Astrocyte (in vitro differentiated cells and primary cell): ENCODE measurements at places on chromosomes 4 and X. TPM values are rescaled to one million over a fixed set of nuclear protein-coding genes. Genes with fewer than 3 reads are reported as not detected.
A peak's percentile ranks its signal among the peaks of the same experiment; 100 is the strongest.

DNA sequence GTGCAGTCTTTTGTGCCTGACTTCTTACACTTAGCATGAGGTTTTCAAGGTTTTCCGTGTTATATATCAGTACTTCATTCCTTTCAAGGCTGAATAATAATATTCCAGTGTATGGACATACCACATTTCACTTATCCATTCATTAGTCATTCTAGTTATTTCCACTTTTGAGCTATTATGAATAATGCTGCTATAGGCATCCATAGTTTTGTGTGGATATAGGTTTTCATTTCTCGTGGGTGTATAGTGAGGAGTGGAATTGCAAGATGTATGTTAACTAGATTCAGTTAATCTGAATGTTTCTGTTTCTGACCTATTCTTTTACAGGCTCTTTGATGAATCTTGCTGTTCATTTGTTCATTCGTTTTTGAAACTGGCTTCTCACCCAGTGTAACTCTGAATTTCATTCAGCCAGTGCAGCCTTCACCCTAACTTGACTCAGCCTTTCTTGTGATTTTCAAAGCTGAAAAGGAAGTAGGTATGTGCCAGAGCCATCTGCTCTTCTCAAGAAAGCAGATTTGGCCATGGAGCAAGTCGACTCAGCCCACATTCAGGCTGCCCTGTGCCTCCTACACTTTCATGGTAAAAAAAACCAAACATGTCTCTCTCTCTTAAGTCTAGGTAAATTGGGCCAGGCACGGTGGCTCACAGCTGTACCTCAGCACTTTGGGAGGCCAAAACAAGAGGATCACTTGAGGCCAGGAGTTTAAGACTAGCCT is 56.3 kb upstream of the NOCT start:
- peak; percentile 14 for DNase-seq

DNA sequence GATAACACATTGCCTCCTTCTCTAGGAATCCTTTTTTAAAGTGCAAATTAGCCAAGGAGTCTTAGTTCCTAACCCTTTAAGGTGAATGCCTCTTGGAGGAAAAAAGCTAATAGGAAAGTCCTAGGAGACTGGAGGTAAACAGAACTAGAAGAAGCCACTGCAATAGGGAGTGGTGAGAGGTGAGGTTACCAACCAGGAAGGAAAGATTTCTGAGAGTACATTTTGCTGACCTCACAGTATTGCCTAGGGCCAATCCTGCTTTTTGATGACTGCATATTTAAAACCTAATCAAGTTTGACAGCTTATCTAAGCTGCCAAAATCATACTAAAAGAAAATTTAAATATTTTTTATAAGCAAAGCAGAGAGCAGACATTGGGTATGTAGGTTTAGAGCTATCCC is 7.3 kb upstream of the CUL4B start:
- no peak for DNase-seq

DNA sequence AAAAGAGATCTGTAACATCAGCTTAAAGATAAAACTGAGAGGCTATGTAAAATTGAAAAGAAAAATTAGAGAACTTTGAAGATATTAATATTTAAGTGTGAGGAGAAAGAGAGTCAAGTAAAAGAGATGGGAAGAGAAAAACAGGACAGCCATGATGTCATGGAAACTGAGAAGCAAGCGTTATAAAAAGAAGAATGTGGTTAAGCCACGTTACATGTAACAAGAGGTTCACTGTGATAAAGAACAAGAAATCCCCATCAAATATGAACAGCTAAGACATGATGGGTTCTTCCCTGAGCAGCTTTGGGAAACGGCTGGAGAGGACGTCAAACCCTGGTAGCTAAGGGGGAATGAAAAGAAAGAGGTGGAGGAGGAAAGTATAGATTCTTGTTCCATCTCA is 1269.3 kb upstream of the TENM3 start:
- DNase-seq = no peak

GRCh38 chrX:104961926-104962325 is 258.6 kb downstream of the TEX13A start:
- no peak for DNase-seq

GRCh38 chr4:33785843-33786242 is 2458.5 kb downstream of the ARAP2 start:
- no peak for DNase-seq

GRCh38 chr4:579543-580175 is 3.6 kb upstream of the TMEM271 start:
- DNase-seq = no peak

DNA sequence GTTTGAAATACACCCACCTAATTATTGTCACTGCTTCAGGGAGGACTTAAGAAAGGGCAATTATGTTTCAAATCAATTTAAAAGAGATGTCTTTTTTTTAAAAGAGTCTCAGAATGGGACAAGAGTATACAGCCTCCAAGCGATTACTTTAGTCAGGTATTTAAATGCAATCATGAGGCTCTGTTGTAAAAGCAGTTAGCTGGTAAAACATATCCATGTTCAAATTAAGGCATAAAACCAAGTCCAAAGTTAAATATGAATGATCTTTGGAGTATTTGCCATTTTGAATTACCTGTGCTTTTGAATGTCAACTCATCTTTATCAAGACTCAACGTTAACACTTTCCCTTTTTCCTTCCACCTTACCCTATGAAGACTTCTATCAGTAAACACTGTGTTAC is 13.7 kb downstream of the RPS6KA6 start:
- DNase-seq = no peak

DNA sequence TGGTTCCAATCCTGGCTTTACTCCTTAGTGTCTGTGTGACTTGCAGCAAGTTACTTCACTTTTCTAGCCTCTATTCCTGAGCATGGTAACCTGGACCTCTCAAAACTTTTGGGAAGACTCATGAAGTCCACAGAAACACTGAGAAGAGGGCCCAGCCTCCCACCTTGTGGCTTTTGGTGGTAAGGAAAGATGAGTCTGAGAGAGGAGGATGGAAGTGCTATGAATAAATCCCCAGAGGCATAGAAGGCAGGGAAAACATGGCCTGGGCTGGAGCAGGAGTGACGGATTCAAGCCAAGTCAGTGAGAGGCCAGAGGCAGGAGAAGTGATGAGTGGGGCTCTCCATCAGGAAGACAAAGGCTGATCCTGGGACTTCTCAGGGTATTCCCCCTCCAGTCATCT is 10.9 kb upstream of the MAGEA4 start:
- DNase-seq = no peak

GRCh38 chrX:34903316-34903715 is 39.3 kb upstream of the FAM47B start:
- peak; percentile 2 for DNase-seq

DNA sequence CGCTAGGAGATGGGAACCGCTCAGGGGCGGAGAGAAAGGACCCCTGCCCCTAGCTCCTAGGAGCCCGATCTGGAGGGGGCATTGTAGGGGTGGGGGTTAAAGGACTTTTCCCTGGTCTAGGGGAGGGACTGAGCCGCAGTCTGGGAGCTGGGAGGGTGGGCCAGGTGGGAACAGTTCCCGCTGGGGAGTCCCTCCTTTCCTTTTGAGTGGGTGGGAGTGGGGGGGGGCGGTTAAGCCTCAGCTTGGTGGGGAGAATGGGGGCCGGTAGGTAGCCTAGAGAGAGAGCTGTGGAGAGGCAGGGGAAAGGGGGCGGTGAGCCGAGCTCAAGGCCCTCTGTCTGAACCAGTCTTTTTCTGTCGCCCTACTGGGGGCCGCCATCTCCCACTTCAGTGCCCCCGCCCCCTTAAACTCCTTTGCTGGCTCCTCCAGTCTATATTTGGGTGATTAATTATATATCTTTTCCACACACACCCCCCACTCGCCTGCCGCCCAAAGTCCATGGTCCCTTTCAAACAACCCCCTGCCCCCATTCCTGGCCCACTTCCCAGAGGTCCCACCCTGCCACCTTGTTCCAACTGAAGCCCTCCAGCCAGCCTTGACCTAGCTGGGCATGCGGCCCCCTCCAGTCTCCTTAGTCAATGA is 822 bp downstream of the ZNF275 start:
- DNase-seq = no peak

DNA sequence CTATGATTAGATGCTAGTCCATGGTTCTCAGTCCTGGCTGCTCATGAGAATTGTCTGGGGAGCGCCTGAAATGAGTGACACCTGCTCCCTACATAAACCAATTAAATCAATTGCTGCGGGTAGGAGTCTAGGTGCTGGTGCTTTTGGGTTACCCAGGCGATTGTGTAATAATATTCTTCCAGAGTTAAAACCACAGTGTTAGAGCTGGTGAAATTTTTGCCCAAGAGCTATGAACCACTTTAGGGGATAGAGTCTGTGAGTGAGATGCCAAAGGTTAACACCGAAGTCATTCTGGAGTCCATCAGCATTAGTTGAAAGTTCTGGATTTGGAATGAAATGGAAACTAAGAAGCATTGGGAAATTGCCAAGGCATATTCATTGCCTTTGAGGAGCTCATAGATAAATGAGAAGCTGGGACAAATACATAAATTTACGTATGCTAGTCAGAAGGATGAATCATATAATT is 15.3 kb downstream of the PDK3 start:
- DNase-seq = no peak

GRCh38 chr4:6960154-6960553 is 50.5 kb downstream of the TBC1D14 start:
- no peak for DNase-seq

DNA sequence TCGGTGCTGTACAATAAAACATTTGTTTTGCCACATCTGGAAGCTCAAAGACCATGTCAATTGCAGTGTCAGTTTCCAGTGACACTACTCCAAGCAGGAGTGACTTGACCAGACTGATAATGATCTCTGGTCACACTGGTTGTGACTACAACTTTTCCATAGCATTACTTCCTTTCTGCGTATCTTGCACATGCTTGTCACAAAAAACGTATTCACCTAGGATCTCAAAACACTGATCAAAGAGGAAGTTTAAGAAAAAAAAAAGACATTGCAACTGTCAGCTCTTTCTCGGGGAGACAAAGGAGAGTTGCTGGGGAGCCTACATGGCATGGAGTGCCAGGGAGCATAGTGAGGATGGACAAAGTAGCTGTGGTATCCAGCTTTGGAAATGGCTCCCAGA is 60.6 kb downstream of the OPHN1 start:
- DNase-seq = no peak

DNA sequence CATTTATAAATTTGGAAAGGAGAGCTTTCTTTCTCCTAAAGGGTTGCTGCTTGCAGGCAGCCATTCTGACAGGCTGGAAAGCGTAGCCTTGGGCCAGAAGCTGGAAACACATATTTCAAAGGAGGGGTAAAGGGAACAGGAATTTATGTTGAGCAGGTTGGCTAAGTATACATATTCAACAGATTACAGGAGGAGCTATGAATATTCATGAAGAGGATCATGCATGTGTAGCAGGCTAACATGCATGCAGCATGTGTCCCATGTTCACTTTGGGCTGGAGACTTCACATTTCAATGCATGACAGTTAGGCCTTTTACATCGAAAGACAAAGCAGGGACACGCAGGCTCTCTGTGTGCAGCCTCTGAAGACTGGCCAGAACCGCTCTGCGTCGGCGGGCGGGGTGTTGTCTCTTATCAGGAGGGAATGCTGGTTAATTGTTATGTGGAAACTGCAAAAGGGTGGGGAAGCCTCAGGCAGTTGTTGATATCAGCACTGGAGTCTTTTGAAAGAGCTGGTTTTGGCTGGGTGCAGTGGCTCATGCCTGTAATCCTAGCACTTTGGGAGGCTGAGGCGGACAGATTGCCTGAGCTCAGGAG is 31.5 kb downstream of the CASP3 start:
- DNase-seq = no peak

DNA sequence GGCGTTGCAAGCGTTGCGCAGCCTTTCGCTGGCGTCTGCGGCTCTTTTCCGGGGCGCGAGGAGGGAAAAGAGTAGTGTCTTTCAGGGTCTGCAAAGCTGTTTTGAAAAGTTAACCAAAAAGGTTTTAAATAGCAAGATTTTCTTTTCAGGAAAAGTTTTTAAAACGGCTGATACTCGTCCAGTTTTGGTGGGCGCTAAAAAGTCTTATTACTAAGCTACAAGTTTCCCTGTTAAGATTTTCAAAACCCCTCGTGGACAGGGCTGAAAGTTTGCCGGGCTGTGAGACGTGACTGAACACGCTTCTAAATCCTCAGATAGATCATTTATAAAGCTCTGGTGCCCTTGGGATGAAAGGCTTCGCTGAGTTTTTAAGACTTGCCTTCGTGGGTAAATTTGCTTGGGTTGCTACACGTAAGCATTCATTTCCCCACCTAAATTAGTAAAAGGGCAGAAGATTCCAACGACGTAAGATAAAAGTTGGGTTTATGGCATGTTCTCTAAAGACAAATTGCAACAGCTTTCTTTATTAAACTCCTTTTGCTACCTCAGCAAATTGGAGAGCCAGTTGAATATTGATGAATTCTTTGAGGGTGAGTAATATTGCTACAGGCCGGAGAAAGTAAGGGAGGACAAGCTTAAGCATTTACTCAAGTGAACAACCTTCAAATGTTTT is 91.5 kb downstream of the HPRT1 start:
- DNase-seq = peak; percentile 60

DNA sequence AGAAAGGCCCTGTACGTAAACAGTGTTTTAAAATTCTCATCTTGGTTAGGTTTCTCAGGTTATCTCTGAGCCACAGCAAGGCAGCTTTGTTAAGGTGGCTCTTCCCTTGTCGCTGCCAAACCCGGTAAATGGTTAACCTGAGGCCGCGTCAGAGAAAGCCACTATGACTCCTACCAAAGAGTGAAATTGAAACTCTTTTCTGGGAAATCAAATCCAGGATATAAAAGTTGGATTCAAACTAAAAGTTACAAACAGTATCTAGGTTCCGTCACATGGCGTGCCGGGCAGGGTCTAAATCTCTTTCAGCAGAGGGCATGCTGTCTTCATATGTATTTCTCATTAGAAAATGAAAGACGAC is 433 bp downstream of the MMAA start:
- DNase-seq = peak; percentile 47

- no peak for DNase-seq
Observed at GRCh38 chr4:94346541-94346940, 3.9 kb upstream of the HPGDS start.

DNA sequence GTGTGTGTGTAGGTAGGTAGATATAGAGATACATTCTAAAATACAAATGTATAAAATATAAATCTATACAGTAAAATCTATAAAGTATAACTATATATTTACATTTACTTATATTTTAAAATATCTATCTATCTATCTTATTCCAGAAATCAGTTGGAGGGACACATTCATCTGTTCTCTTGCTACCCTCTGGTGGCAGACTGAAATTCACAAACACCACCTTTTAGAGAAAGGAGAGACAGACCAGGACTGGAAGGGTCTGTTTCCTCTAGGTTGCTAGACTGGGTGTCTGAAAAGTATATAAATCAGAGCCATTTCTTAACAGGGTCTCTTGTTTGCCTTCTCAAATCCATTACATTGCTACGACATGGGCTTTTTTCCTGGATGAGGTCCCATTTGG is 343.0 kb downstream of the OPHN1 start:
- DNase-seq = no peak

GRCh38 chr4:145154573-145154972 is 25.8 kb downstream of the OTUD4 start:
- peak; percentile 8 for DNase-seq

- DNase-seq = peak; percentile 86
Observed at GRCh38 chr4:113052379-113052951, 3.0 kb downstream of the ANK2 start.

GRCh38 chr4:184649971-184650855 is 675 bp downstream of the PRIMPOL start:
- DNase-seq = peak; percentile 42

- no peak for DNase-seq
Observed at GRCh38 chr4:84866295-84866694, 100.2 kb downstream of the WDFY3 start.

The GAB3 gene
- total RNA-seq = 1.7 TPM in 2 replicates

The RASL11B gene
- total RNA-seq = 4.4 and 5.1 TPM in 2 replicates

The TSPAN6 gene
- total RNA-seq = 49.7 and 51.2 TPM in 2 replicates

The HAND2 gene
- total RNA-seq = not detected in 2 replicates

The PRDM8 gene
- 0.19 and 0.25 TPM in 2 replicates for total RNA-seq

The SERPINA7 gene
- total RNA-seq = not detected in 2 replicates

The NMU gene
- total RNA-seq = 0.61 TPM in 1 of 2 replicates, not detected in the other

The EXOC1 gene
- total RNA-seq = 29.9 and 33.3 TPM in 2 replicates

The ARHGAP36 gene
- total RNA-seq = not detected in 2 replicates

The MAP3K15 gene
- total RNA-seq = 1.2 and 2.1 TPM in 2 replicates

The ARFIP1 gene
- 30.6 and 30.7 TPM in 2 replicates for total RNA-seq
